ENCODE measurements at places on chromosomes 3 and 15. TPM values are rescaled to one million over a fixed set of nuclear protein-coding genes. Genes with fewer than 3 reads are reported as not detected.

ASB14 gene
- not detected for total RNA-seq

SLC22A13 gene
- total RNA-seq = not detected

ESYT3 gene
- 0.52 TPM for total RNA-seq

TMC3 gene
- total RNA-seq = not detected

FILIP1L gene
- 0.29 TPM for total RNA-seq

RNF7 gene
- 140 TPM for total RNA-seq

BUB1B gene
- total RNA-seq = 25.8 TPM

NEK10 gene
- total RNA-seq = 0.59 TPM

TM4SF18 gene
- 32.0 TPM for total RNA-seq

Measured in A549 treated with Hydrocortisone at 1 μM for 4 hours (cell line).